WTC11 (cell line): ENCODE measurements at places on chromosomes 3 and 15. TPM values are rescaled to one million over a fixed set of nuclear protein-coding genes. Genes with fewer than 3 reads are reported as not detected.

GRCh38 chr15:42932833-42933515 is 12.4 kb upstream of the TTBK2 start:
- no peaks in the 10 kb centered on the region for H3K36me3 ChIP-seq
- H3K4me1 ChIP-seq = no peaks in the 10 kb centered on the region
- no peak overlapping the region for H3K4me3 ChIP-seq
- H3K27me3 ChIP-seq = no peaks in the 10 kb centered on the region
- no peak overlapping the region for H3K27ac ChIP-seq

DNA sequence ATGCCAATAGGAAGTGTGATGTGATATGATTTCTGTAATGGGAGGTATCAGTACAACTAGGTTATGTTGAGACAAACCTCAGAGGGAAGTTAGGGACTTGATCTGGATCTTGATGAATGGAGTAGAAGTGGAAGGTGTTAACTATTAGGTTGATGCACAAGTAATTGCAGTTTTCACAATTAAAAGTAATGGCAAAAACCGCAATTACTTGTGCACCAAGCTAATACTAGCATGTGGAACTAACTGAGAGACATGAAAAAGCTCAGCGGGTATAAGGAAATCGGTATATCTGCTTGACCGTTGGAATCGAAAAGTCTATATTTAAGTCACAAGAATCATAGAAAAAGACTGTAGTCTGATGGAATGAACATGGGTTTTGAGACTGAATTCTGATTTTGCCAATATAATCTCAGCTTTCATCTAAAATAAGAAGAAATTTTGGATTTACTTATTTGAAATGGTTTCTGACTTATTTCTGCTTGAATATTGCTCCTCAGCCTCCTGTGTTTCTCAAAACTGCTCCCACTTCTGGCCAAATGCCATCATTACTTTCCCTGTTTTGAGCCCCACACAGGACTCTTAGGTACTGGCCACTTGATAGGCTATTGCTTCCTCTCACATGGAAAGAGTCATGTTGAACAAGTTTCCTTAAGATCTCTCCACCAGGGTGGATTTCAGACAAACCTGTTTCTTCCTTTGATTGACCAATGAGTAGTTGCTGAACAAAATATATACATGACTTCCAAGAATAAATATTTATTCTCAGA is 271.5 kb upstream of the COL8A1 start:
- H3K4me1 ChIP-seq = no peaks in the 10 kb centered on the region
- H3K27me3 ChIP-seq = no peaks in the 10 kb centered on the region
- peak; percentile 17 for DNase-seq
- H3K27ac ChIP-seq = no peak overlapping the region
- H3K4me3 ChIP-seq = no peak overlapping the region

DNA sequence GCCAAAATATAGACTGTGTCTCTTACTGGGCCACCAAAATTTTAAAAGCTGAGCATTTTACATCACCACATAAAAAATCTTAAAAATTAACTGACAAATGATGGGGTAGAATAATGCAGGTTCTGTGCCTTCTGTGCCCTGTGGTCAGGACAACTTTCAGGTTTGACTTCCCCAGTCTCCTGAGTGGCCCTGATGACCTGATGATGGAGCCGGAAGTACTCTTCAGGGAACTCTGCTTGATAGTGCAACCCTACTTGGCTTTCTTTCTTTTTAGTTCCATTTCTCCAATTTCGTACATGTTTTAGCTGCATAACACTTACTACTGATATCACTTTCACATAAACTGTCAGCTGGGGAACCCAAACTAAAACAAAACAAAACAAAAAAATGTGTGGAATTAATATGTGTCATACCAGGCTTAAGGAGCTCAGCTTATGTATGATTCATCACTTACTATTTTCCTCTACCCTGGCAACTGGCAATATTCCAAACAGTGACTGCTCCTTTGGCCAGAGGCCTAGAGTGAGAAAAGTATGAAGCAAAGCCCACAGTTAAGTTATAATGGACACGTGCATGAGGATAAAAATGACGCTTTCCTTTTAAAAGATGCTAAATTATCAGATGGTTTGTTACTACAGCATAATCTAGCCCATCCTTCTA is 194.3 kb downstream of the BCHE start:
- no peaks in the 10 kb centered on the region for H3K4me1 ChIP-seq
- H3K27ac ChIP-seq = no peak overlapping the region
- no peak for DNase-seq
- H3K27me3 ChIP-seq = no peaks in the 10 kb centered on the region
- H3K4me3 ChIP-seq = no peak overlapping the region

Gene REC114
- not detected in 3 replicates for total RNA-seq

Gene ATP10A
- total RNA-seq = 2.1 to 2.4 TPM (median 2.1 TPM) in 3 replicates

- H3K4me1 ChIP-seq = peaks cover 21% of the 10 kb centered on the region
- H3K4me3 ChIP-seq = peak within 1 kb of the TSS; percentile 69
- H3K36me3 ChIP-seq = peaks cover 26% of the 10 kb centered on the region
- peak; percentile 69 for DNase-seq
Observed at GRCh38 chr15:23687143-23687470, at the start of gene NDN. Gene NDN (minus strand): TSS chr15:23687305. CDS start chr15:23687217, 88 bp downstream.

Gene GOLGA8G
- not detected in 3 replicates for total RNA-seq

GRCh38 chr3:159619341-159619885 is 369.2 kb upstream of the IL12A start:
- H3K4me3 ChIP-seq = no peak overlapping the region
- peaks cover 26% of the 10 kb centered on the region for H3K4me1 ChIP-seq
- no peak for DNase-seq
- no peaks in the 10 kb centered on the region for H3K36me3 ChIP-seq
- H3K27me3 ChIP-seq = no peaks in the 10 kb centered on the region
- no peak overlapping the region for H3K27ac ChIP-seq

Gene ELL3
- total RNA-seq = 8.1 to 9.0 TPM (median 8.8 TPM) in 3 replicates

DNA sequence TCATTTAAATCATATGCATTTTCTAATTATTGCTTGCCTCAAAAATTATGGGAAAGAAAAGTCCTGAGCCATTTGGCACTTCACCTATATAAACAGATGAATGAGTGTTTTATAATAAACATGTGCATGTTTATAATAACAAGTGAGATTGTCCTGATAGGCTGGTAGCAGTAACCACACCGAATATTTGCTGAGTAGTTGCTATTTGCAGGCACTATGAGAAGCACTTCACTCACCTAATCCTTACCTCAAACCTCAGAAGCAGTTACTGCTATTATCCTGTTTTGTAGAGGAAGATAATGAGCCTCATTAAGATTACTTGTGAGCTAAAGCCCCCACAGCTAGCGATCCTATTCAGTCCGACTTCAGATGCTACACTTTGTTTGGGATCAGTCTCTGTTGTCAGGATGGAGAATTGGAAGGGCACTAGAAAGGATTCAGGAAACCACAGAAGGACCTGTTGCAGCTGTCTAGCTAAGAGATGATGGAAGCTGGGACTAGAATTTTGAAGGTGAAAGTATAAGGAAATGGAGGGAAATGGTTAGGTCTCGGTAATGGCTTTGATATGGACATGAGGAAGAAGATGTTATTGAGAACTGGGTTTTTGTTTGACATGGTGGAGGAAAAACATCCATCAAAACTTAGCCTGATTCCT is 28.4 kb upstream of the MAGI1 start:
- peaks cover 7% of the 10 kb centered on the region for H3K36me3 ChIP-seq
- no peak for DNase-seq
- H3K4me1 ChIP-seq = peaks cover 26% of the 10 kb centered on the region
- H3K27me3 ChIP-seq = peaks cover 25% of the 10 kb centered on the region
- no peak overlapping the region for H3K27ac ChIP-seq

Gene FAM81A
- 2.0 to 2.4 TPM (median 2.1 TPM) in 3 replicates for total RNA-seq

DNA sequence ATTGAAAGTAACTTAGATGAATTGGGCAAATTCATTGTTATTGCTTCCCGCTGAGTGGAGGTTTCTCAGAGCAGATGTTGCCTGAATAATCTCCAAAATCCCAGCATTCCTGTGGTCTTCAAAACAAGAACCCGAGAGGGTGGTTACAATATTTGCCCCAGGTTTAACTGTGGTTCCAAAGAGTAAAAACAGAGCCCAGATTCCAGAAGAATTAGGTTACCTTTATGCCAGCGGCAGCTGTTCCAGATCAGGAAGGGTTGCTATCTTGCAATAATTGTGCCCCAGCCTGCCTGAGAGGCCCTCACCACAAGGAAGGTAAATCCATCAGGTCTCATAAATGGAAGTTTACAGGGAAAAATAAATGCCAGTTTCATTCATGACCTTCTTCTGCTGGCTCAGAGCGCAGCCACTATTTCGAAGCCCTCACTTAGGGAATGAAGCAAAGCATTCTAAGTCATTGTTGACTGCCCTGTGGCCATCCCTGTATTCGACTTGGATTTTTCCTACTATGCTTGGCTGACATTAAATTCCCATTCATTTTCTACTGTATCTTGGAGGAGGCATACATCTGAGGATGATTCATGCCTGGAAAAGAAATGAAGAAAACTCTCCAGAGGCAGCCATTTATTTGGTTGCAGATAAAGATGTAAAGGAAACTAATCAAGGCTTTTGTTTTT is 54.6 kb downstream of the SSUH2 start:
- no peak for DNase-seq
- H3K4me1 ChIP-seq = 0 out of 2 replicates have a peak, but pooled peaks cover 4% of the 10 kb centered on the region
- H3K27me3 ChIP-seq = no peaks in the 10 kb centered on the region
- no peak overlapping the region for H3K27ac ChIP-seq

DNA sequence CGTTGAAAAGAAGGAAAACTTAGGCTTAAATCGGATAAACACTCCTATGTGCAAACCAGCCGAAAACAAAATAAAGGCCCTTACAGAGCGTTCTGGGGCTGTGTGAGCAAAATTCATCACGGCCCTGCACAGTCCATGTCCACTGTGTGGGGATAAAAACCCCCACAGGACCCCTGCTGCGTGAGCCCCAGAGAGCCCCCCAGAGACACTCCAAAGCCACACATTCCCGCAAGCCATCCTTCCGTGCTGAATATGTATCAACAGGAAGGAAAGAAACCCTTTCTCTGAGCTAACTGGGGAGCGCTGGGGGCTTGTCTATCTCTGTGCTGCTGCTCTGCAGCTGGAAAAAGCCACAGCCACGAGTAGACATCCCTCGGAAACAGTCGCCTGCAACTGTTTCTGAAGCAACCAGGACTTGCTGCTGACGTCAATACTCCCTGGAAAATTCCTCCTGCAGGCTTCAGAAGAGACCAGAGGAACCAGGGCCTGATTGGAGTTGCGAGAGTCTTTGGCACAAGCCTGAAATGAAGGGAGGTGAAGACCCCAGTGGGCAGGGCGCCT is 72.7 kb downstream of the NUP210 start:
- H3K4me1 ChIP-seq = peaks cover 73% of the 10 kb centered on the region
- peak; percentile 46 for DNase-seq
- H3K36me3 ChIP-seq = peaks cover 40% of the 10 kb centered on the region
- H3K4me3 ChIP-seq = peak overlapping the region; percentile 59
- peak overlapping the region; percentile 97 for H3K27ac ChIP-seq

GRCh38 chr3:134941820-134942219 is 146.8 kb downstream of the EPHB1 start:
- DNase-seq = no peak
- H3K27ac ChIP-seq = no peak overlapping the region
- H3K36me3 ChIP-seq = no peaks in the 10 kb centered on the region
- no peak overlapping the region for H3K4me3 ChIP-seq
- peaks cover 38% of the 10 kb centered on the region for H3K4me1 ChIP-seq
- H3K27me3 ChIP-seq = peaks cover 44% of the 10 kb centered on the region

Gene SKOR1
- 0.09 to 0.22 TPM (median 0.11 TPM) in 3 replicates for total RNA-seq

DNA sequence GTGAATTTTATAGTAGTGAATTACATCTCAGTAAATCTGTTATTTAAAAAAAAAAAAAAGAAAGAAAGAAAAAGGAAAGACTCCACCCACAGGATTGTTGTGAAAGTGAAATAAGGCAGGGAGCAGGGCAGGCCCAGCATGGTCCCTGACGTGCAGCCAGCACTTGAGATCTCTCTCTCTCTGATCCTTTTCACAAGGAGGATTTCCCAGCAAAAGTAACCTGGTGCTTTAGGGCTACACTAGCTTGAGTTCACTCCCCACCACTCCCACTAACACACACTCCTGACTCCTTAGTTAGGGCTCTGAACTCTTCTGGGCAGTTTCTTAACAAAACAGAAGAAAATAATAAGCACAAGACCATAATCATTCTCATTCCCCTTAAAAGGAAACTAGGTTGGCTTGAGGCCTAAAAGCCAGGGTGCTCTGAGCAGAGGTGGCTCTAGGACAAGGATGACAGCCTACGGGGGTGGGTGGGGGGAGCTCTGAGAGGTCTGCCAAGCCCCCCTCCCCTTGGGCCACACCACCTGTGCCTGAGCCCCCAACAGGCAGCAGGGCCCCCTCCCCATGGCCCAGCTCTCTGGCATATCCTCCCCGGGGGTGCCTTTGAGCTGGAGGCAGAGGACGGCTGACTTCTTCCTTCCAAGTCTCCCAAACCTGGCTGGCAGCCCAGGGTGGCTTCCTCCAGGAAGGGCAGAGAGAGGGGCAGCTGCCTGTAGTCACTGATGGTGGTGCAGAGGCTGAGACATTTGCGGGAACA is 856 bp downstream of the TMEM40 start:
- peak overlapping the region; percentile 34; the same call in 1 of the 2 replicates for H3K27ac ChIP-seq
- H3K4me3 ChIP-seq = no peak overlapping the region
- H3K27me3 ChIP-seq = peaks cover 2% of the 10 kb centered on the region; the same call in 1 of the 2 replicates

Gene GRK7
- not detected in 3 replicates for total RNA-seq

Gene TRPM1
- total RNA-seq = 0.32 to 1.2 TPM (median 0.77 TPM) in 3 replicates

Gene AHSG
- 1.5 to 1.9 TPM (median 1.8 TPM) in 3 replicates for total RNA-seq

DNA sequence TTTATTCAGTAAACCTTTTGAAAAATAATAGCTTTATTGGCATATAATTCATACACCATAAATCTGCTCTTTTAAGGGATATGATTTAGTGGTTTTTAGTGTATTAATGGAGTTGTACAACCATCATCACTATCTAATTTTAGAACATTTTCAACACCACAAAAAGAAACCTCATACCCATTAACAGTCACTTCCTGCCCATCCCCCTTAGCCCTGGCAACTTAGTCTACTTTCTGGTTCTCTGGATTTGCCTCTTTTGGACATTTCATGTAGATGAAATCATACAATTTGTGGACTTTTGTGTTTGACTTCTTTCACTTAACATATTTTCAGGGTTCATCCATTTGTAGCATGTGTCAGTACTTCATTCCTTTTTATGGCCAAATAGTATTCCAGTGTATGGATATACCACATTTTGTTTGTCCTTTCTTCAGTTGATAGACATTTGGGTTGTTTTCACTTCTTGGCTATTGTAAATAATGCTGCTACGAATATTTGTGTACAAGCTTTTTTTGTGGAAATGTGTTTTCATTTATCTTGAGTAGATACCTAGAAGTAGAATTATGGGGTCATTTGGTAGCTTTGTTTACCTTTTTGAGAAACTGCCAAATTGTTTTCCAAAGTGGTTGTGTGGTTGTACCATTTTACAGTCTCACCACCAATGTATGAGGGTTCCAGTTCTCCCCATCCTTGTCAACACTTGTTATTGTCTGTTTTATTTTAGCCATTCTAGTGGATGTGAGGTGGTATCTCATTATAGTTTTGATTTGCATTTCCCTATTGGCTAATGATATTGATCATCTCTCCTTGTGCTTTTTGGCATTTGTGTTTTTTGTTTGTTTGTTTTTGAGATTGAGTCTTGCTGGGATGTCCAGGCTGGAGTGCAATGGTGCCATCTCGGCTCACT is 45.8 kb downstream of the SMAD3 start:
- peaks cover 38% of the 10 kb centered on the region for H3K4me1 ChIP-seq
- no peak overlapping the region for H3K4me3 ChIP-seq
- H3K27me3 ChIP-seq = no peaks in the 10 kb centered on the region
- H3K36me3 ChIP-seq = peaks cover 28% of the 10 kb centered on the region
- DNase-seq = no peak

GRCh38 chr3:120470870-120471269 is 20.1 kb upstream of the FSTL1 start:
- H3K4me3 ChIP-seq = no peak overlapping the region; the same call in 1 of the 2 replicates
- peaks cover 14% of the 10 kb centered on the region for H3K36me3 ChIP-seq
- DNase-seq = no peak
- H3K27ac ChIP-seq = peak overlapping the region; percentile 71
- H3K4me1 ChIP-seq = peaks cover 58% of the 10 kb centered on the region
- H3K27me3 ChIP-seq = no peaks in the 10 kb centered on the region; the same call in 1 of the 2 replicates

Gene MUSTN1
- total RNA-seq = 2.7 to 4.2 TPM (median 3.3 TPM) in 3 replicates

Gene TGM4
- total RNA-seq = not detected in 3 replicates
